ENCODE measurements at places on chromosomes 5 and 9. TPM values are rescaled to one million over a fixed set of nuclear protein-coding genes. Genes with fewer than 3 reads are reported as not detected.
A peak's percentile ranks its signal among the peaks of the same experiment; 100 is the strongest.

The BTNL8 gene
- not detected for total RNA-seq

DNA sequence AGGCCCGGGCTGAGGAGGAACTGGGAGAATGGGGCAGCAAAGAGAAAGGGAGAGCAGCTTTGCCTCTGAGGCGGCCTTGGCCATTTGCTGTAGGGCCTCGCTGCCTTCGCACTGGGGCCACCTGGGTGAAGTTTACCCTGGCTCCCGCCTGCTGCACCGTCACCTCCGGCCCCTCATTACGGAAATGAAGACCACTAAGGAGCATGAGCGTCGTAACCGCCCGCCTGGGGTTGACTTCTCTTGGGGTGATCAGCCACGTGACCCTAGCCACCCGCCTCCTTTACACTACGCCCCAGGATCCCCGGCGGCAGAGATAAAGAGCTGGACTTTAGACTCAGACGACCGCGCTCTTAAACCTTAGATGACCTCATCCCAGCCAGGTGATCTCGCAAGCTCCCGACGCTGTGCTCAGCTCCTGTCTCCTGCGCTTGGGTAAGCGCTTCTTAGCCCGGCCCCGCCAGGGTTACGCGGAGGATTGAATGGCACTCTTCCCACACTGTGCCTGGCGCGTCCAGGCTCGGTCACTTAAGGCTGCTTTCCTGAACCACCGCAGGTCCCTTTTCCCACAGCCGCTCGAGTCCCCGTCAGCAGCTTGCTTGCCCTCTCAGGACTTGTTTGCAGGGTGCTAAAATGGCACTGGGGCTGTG lies 107.9 kb upstream of the LARP1 start:
- H3K36me3 ChIP-seq, result no peaks in the 10 kb centered on the region
- peak; percentile 82 for DNase-seq
- no peaks in the 10 kb centered on the region for H3K27me3 ChIP-seq
- H3K4me1 ChIP-seq, result peaks cover 10% of the 10 kb centered on the region

DNA sequence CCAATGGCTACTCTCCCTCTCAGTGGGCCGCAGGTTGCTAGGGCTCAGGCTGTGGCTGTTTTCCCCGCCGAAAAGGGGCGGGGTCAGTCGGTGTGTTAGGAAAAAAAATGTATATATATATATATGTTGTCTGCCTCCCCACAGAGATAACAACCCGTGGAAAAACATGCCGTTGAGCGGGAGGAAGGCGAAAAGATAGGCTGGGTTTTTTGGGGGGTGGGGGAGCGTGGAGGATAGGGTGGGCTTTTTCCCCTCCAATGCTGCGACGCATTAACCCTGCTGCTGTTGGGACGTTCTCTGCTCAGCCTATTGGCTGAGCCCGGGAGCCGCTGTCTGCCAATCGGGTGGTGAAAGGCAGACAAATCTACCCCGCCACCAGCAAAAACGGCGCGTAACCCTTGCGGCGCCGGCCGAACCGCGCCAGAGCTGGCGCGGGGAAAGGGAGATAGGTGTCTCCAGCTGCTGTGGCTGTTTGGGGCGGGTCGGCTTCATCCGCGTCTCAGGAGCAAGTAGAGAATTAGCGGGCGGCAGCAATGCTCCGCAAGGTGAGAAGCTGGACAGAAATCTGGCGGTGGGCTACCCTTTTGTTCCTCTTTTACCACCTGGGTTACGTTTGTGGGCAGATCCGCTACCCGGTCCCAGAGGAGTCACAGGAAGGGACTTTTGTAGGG lies at the start of gene PCDHGC4:
TSS of gene PCDHGC4 (plus strand) at position 390 of the 671 bp plus-strand sequence. CDS start at position 534, 144 bp downstream.
- no peak within 1 kb of the TSS for H3K4me3 ChIP-seq
- DNase-seq, result peak; percentile 43
- H3K27ac ChIP-seq, result no peak within 1 kb of the TSS
- H3K36me3 ChIP-seq, result peaks cover 16% of the 10 kb centered on the region
- H3K27me3 ChIP-seq, result no peaks in the 10 kb centered on the region

DNA sequence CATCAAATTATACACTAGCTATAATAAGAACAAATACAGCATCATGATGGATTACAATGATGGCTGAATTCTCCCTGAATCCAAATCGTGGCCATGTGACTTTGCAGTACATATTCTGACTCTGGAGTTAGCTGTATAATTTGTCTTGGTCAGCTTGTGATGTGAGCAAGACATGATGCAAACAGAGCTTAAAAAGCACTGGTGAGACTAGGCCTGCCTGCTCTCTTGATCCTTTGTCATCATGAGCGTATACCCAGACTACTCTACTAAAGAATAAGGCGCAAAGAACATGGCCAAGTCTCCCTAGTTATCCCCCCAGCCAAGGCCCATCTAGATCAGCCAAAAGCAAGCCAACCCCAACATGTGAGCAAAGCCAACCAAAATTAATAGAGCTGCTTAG lies 34.7 kb upstream of the IFNE start:
- peak overlapping the region; percentile 9 for H3K27ac ChIP-seq
- no peaks in the 10 kb centered on the region for H3K27me3 ChIP-seq
- DNase-seq, result no peak
- H3K4me3 ChIP-seq, result no peak overlapping the region

DNA sequence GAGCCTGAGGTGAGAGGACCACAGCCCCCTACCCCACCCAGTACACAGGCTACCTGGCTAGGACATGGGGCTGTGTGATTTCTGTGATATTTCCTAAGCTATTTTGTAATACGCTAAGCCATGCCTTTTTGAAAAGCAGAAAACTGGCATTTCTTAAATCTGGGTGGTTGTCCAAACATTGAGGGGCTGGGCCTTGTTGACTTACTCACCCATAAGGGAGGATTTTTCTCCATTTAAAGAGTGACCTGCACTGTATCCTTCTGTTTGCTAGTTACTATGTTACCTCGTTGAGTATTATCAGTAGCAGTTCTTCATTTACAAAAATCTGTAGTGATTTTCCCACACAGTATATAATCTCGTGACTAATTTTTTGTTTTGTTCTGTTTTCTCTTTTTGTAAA lies 117.5 kb upstream of the OTULINL start:
- no peak for DNase-seq
- peaks cover 13% of the 10 kb centered on the region for H3K4me1 ChIP-seq
- peak overlapping the region; percentile 84 for H3K27ac ChIP-seq
